NCI-H187 treated with DMSO at 0.1 percent for 48 hours (cell line): ENCODE measurements at places on chromosomes 2 and 18.

- DNase-seq = no peak
These were observed 81.1 kb upstream of the SLC39A10 start for GRCh38 chr2:195575879-195576401.

- DNase-seq = no peak
These were observed 10.7 kb downstream of the GPR45 start for GRCh38 chr2:105252271-105252670.

- no peak for DNase-seq
These were observed 60.3 kb upstream of the LMAN1 start for GRCh38 chr18:59419386-59419785.

DNA sequence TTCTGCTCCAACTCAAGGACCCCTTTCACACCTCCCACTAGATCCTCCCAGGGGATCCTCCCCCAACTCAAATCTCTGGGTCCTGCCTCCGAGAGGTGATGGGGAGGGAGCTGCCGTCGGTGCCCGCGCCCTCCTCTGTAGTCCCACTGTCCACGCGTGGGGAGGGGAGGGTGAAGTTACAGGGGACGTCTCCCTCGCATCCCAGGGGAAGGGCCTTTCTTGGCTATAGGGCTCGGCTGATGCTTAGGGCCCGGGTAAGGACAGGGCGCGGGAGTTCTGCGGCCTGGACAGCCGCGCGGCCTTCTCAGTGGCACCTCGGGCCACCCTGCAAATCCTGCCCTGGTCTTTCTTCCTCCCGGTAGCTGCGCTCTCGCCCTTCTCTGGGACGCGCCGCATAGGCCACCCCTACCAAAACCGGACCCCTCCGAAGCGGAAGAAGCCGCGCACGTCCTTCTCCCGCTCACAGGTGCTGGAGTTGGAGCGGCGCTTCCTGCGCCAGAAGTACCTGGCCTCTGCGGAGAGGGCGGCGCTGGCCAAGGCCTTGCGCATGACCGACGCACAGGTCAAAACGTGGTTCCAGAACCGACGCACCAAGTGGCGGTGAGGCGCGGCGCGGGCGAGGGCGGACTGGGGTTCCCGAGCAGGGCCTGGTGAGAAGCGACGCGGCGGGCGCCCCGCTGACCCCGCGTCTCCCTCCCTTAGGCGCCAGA lies 1.2 kb downstream of the TLX2 start:
- DNase-seq = no peak

- no peak for DNase-seq
These were observed 225.7 kb downstream of the TMX3 start for GRCh38 chr18:68489013-68489792.

- DNase-seq = no peak
These were observed 482.7 kb upstream of the POU3F3 start for GRCh38 chr2:104371087-104371781.

GRCh38 chr2:95287336-95287735 lies 9.8 kb upstream of the KCNIP3 start:
- DNase-seq = no peak

GRCh38 chr2:45177870-45178269 lies 168.6 kb upstream of the SIX2 start:
- no peak for DNase-seq
